Tongue (tissue), 3 donors: ENCODE measurements at places on chromosomes 11 and 22.
A peak's percentile ranks its signal among the peaks of the same experiment; 100 is the strongest.

DNA sequence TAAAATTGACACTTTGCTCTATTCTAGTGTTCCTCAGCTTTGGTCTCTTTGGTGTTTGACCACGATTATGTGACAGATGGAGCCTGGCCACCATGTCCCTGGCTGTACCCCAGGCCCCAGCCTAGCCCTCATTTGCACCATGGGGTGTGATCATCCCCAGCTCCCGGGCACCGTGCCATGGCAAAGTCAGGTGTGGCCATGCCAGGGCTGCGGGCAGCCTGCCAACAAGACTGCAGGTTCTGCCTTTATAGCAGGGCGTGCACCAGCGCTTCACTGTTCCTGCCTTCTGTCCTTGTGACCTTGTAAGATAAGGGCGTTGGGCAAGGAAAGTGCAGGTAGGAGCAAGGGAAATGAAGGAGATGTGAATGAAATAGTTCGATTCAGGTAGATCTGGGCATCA, 22.4 kb upstream of the APOBEC3A start:
- no peak for DNase-seq

DNA sequence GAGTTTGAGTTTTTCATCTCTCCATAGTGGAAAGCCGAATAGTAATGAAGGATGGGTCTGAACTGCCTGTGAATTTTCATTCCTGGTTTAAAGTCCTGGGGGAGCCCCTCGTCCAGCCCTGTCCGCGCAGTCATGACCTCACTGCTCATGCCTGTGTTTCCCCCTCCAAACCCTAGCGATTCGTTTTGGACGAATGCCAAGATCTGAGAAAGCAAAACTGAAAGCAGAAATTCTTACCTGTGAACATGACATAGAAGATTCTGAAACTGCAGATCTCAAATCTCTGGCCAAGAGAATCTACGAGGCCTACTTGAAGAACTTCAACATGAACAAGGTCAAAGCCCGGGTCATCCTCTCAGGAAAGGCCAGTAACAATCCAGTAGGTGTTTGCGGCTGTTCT, 30.5 kb downstream of the CDPF1 start:
- DNase-seq, result no peak

DNA sequence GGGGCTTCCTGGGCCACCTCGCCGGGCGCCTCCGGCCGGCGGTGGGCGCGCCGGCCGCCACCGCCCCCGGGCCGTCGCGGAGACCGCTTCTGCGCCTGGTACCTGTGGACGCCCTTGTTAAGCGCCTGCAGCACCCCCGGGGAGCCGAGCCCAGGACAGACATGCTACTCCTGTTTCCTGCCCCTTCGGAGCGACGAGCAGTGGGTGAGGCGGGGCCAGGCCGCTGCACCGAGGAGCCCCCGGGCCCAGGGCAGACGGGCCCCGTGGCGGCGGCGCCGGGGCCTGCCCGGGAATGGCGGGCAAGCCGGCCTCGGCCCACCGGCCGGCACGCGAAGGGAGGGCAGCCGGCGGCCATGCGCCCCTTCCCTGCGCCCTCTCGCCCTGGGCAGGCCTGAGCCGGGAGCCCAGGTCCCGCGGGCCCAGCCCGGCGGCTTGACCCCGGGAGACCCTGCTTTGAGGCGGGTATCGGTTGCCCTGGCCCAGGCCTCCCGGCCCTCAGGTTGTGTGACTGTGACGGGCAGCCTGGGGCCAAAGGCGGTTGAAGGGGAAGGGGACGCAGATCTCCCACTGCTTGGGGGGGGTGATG, 789 bp upstream of the KDM2A start:
- DNase-seq, result peak; percentile 40

DNA sequence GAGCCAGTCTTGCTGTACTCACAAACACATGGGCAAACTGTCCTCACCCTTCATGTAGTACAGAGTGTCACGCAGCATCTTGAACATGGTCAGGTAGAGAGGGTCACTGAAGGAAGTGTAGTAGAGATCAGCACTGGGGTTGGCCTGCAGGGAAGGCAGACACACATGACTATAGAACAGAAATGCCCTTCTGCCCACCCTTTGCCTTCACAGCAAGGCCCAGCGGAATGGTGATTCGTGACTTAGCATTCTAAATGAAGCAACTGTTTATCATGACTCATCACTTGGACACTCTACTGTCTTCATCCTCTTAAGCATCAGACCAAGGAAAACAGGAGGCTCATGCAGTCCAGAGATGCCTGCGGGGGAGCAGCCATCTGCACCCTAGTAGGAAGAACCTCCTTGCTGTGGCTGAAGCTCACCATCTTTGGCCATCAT, 33.4 kb downstream of the SERPIND1 start:
- DNase-seq, result no peak

DNA sequence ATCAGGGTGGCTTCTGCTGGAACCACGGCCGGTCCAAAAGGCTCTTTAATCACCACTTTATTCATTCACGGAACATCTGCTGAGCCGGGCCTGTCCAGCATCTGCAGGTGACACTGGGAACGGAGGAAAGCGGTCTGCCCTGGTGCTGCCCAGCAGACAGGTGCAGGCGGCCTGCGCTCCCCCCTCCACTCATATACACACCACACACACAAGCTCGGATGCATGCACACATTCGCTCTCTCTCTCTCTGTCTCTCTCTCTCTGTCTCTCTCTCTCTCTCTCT, 736.9 kb downstream of the BRD1 start:
- DNase-seq, result no peak

DNA sequence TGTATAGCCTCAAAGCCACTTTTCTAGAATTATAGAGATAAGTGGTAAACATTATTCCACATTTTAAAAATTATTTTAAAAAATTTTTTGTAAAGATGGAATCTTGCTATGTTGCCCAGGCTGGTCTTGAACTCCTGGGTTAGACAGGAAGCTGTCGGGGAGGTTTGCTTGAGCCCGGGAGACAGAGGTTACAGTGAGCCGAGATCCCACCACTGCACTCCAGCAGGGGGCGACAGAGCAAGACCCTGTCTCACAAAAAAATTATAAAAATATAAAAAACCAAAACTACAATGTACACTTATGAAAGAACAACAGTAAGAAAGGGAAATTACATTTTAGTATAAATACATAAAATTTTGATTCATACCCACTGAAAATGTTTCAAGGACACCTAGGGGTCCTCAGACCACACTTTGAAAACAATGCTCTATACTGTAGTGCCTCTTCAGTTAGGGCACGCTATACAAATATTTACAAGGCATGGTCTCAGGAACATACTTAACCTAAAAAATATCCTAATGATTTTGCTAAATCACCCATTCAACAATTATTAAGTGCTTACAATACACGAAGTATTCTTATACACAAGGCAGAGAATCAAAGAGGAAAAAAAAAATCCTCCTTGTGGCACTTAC, 111.2 kb downstream of the MRTFA start:
- peak; percentile 53 for DNase-seq

GRCh38 chr11:57571606-57572005, 4.1 kb upstream of the UBE2L6 start:
- no peak for DNase-seq

DNA sequence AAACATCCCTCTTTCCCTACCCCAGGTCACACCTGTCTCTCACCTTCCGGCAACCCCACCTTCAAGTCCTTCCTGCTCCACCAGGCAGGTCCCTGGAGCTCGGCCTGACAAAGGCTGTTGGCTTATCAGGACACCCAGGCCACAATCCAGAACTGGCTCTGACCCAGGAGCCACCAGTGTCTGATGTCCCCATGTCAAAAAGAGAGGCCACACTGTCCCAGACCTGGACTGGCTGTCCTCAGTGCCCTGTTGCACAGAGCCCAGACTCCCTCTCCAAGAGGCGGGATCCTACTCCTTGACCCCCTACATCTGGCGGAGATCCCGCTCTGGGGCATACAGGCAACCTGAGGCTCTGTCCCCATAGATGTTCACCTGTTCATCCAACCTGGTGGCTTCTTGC, 116.0 kb downstream of the MN1 start:
- DNase-seq, result no peak

- no peak for DNase-seq
Measured at GRCh38 chr11:19060629-19061028, at the start of gene MRGPRX2. Gene MRGPRX2, minus strand, starts transcription at chr11:19060717. Its CDS starts 4,315 bp downstream, at chr11:19056402.

- DNase-seq, result peak; percentile 84
Measured at GRCh38 chr11:130390071-130390758, 38.2 kb downstream of the ADAMTS8 start.

GRCh38 chr11:58788355-58789023, 56.0 kb downstream of the GLYATL2 start:
- peak; percentile 11 for DNase-seq

DNA sequence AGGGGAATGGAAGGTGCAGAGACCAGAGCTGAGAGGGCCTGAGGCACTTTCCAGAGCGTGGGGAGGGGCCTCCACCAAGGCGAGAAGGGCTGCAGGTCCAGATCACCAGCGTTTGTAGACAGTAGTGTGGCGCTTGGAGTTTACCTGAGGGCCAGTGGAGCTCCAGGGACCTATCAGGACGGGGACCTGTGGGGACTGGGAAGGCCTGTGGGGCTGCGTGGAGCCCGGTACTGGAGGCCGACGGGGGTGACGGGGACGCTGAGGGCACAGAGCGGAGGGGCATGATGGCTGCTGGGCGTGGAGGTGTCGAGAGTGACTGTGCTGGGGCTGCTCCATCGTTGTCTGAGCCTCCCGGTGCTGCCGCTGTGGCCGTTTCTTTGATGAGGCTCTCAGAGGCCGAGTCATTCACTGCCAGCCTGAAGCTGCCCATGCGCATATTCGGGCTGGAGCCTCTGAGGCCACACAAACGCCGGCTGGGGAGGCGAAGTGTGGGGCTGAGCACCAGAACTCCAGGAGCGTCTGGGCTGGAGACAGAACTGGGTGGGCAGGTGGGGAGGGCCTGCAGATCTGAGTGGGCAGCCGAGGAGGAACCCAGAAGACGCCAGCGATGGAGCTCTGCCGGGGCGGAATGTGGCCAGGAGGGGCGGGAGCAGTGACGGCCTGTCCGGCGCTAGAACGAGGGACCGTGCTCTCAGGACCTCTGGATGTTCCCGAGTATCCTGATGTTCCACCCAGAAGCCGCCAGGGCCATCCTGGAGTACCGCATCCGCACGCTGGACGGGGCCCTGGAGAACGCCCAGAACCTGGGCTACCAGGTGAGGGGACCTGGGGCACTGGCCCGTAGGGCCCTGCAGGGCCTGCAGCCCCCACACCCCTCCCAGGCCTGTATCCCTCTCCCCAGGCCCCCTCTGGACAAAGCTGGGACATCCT, 2.6 kb downstream of the PGGHG start:
- DNase-seq, result no peak
